ENCODE measurements at places on chromosomes 5 and 9.

DNA sequence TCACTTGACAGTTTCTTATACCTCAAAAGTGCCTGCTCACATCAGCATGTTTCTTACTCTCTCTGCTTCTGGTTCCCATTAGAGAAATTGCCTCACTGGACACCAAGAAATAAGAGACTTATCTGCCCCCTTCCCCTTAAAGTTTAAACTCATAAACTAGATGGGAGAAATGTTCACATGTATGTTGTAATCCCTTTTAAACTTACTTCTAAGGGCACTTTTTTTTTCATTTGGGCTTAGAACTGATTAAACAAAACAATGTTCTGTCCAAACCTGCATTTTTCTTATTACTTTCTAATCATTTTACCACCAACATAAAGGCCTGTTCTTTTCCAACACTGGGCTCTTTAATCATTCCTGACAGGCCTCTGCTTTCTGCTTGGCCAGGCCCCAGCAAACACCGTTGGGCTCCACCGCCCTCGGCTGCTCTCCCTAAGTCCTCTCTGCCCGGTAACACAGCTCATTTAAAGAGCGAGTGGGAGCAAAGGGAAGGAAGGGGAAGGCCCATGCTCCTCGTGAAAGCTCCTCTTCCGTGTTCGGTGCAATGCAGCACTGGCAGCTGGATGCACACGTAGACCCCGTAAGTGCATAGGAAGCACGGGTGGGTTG, 53.4 kb downstream of the ROR2 start:
- DNase-seq: no peak

DNA sequence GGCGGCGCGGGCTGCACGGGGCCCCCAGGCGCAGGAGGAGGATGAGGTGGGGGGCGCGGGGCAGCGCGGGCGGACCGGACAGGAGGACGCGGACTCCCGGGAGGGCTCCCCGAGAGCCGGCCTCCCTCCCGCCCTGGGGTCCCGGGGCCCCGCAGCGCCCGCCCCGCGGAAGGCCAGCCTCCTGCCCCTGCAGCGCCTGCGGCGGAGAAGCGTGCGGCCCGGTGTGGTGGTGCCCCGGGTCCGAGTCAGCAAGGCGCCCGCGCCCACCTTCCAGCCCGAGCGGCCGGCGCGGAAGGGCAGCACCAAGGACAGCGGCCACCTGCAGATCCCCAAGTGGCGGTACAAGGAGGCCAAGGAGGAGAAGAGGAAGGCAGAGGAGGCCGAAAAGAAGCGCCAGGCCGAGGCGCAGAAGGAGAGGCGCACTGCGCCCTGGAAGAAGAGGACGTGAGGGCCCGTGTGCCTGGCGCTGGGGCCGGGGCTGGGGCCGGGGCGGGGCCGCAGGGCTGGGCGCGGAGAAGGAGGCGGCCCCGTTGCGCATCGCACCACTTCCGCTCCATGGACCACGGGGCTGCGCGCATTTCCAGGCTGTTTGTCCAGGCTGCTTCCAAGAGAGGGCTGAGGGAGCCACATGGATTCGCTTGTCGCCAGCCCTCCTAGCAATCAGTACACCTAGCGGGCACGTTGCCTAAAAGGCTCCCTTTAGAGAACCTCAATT, 86.0 kb downstream of the ANKRD33B start:
- DNase-seq: no peak

DNA sequence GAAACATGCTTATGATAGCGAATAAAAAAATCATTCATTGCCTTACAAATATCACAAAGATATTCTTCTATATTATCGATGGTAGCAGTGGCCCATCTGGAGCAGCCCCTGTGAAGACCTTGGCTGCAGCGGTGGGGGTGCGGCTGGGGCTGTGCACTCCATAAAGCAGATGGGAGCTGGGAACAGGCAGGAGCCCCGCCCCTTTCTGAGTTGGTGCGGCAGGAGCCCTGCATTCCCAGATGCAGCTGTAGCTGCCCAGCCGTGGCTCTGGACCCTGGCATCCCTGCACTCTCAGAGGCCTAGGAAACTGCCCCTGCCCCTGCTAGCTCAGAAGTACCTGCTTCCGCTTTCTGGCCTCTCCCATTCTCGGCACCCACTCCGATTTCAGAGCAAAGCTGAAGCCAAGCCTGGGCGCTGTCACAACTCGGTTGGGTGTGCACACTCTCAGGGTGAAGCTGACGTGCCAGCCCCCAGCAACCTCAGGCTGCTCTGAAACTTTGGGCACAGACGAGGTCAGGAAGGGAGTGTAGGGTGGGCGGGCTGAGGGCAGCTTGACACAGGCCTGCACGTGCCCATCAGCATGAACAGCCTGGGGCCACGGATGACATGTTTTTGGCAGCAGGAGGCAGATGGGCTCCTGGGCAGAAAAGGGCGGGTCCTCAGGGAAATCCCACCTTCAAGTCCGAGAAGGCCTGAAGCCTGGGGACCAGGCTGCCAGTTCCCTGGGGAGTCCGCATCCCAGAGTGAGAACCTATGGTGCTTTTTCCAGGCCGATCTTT, 1440.8 kb upstream of the ACO1 start:
- no peak for DNase-seq

DNA sequence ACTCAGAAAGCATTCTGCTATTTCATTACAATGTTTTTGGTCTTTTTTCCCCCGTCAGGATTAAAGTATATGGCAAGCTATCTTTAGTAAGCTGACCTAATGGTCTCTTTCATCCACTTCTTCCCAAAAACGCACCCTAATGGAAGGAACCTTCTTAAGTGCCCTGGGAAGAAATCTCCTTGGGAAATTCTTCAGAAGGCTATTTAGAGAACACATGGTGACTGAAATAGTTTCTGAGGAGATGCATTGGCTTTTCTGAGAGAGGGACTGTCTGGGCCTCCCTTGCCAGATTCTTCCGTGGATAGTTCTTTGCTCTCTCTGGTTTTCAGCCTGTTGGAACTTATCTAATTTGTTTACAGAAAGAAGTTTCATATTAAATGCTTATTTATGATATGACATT, 524.1 kb upstream of the MEF2C start:
- DNase-seq: no peak

- DNase-seq: no peak
These were observed 17.8 kb upstream of the S1PR3 start for GRCh38 chr9:88973281-88974045.

- DNase-seq: no peak
These were observed 203.4 kb downstream of the MCTP1 start for GRCh38 chr5:95081500-95081960.

DNA sequence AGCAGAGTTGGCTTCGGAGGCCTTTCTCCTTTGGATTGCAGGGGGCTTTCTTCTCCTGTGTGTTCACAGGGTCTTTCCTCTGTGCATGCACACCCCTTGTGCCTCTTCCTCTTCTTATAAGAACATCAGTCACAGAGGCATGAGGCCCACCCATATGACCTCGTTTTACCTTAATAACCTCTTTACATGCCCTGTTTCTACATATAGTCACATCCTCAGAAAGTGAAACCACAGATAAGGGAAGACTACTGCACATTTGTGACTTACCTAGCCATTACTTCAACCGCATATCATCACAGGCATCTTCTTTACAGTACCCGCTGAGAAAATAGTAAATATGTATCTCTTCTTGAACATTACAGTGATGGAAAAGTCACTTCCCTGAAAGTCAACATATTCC, 204.9 kb upstream of the TARS1 start:
- DNase-seq: no peak

DNA sequence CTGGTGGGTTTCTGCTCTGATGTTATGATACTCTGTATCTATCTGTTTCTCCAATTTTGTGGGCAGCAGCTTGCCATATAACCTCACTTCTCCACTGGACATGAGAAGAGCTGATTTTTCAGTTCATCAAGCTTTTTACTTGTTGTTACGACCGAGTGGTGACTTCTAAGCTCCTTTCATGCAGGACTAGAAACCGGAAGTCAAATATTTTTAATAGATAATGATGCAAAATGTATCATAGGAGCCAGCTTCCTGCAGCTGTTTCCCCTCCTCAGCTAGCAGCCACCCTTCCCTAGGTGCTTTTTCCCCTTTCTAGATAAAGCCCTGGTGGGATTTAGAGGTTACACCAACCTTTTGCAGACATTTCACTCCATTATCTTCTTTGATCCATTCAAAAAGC, 17.0 kb upstream of the ADAM19 start:
- no peak for DNase-seq

DNA sequence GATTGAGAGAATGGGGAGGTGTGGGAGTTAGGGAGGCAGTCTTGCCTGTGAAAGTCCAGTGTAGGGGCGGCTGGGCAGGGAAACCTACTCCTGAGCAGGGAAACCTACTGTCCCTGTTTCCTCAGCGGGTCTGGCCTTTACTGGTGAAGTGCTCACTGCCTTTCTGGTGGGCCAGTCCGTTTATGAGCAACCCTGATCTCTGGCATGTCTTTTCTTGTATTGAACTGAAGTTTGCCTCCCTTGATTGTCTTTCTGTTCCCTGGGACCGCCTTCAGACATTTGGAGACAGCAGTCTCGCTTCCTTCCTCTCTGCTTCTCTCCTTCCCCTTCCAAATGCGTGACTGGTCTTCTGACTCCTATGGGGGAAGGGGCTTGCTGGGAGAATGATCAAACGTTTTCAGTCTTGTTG, 2.9 kb downstream of the SNX18 start:
- DNase-seq: no peak

GRCh38 chr9:81529556-81530193, 159.7 kb downstream of the TLE1 start:
- no peak for DNase-seq

DNA sequence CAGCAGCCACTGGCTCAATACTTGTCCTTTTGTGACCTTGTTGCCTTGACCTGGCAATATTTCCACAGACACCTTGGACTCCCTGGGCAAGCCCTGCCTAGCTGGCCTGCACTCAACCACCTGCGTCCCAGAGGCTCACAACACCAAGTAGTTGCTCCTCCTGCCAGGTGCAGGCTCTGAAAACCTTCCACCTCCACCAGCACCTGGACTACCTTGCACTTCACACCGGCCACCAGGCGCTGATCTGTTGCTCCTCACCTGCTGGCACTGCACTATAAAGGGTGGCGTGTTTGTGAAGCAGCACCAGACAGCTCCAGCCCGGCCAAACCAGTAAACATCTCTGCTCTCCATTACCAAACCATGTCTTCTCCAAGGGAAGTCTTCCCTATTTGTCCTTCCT, 997.7 kb downstream of the PTPRD start:
- DNase-seq: no peak

- DNase-seq: no peak
These were observed 7.3 kb downstream of the F2R start for GRCh38 chr5:76723266-76723665.

- no peak for DNase-seq
These were observed 107.7 kb downstream of the PDE4D start for GRCh38 chr5:59785676-59786333.

DNA sequence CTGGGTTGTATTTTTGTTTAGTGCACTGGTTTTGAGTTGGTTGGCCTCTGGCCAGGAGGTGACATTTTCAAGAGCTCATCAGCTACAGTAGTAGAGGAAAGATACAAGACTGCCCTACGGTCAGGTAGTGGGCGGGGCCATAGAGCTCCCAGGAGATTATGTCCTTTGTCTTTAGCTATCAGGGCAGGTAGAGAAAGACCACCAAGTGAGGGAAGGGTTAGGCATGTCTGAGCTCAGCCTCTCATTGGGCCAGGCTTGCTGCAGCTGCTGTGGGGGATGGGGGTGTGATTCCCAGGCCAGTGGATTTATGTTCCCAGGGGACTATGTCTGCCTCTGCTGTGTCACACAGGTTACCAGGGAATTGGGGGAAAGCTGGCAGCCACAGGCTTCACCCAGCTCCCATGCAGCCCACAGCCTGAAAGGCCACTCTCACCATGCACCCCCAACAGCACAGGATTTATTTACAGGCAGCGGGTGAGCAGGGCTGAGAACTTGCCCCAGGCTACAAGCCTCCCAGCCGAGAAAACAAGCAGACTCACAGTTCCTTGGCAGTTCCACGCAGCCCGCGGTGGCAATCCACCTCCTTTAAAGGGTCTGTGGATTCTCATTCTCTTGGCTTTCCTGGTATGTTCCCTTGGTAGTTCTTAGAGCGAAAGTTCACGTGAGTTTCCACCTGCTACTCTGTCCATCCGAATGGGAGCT, 37.5 kb upstream of the BOD1 start:
- DNase-seq: no peak

DNA sequence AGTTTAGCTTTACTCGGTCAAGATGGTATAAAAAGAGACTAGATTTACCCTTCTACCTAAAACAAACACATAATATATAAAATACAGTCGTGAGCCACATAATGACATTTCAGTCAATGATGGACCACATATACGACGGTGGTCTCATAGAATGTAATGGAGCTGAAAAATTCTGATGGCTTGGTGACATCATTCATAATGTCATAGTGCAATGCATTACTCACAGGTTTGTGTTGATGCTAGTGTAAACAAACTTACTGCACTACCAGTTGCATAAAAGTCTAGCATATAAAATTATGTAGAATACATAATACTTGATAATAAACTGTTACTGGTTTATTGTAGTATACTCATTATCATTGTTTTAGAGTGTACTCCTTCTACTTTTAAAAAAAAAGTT, 115.9 kb upstream of the GDNF start:
- no peak for DNase-seq

- DNase-seq: no peak
These were observed 32.4 kb upstream of the LRRC14B start for GRCh38 chr5:158807-159447.

GRCh38 chr5:159802661-159803060, 113.6 kb upstream of the ADRA1B start:
- DNase-seq: no peak

GRCh38 chr5:53464722-53465121, 15.7 kb upstream of the FST start:
- DNase-seq: no peak
